HT1080 (cell line): ENCODE measurements at places on chromosomes 4 and X. TPM values are rescaled to one million over a fixed set of nuclear protein-coding genes. Genes with fewer than 3 reads are reported as not detected.
A peak's percentile ranks its signal among the peaks of the same experiment; 100 is the strongest.

GRCh38 chr4:115711575-115711974 lies 598.2 kb upstream of the NDST4 start:
- peak; percentile 13 for DNase-seq

GRCh38 chr4:127783955-127784770 lies 2.0 kb downstream of the HSPA4L start:
- no peak for DNase-seq

DNA sequence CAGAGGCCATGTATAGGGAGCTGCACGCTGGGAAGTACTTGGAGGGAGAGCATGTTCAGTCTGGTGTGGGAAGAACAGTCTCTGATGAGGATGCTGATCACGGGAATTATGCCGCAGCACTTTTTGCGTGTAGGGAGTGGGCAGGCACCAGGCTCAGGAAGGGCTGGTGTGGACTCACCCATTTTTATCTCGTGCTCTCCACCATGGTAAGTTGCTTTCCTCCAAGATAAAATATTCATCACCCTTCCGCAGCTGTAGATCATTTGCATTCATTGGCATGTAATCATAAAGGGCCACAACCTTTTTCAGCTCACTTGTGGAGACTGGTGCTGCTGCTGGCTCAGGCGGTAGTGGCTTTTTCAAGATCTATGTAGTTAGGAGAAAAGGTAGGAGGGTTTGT lies 11.8 kb upstream of the TIMM8A start:
- no peak for DNase-seq

GRCh38 chr4:56438766-56439165 lies 2.7 kb downstream of the PAICS start:
- DNase-seq, result no peak

DNA sequence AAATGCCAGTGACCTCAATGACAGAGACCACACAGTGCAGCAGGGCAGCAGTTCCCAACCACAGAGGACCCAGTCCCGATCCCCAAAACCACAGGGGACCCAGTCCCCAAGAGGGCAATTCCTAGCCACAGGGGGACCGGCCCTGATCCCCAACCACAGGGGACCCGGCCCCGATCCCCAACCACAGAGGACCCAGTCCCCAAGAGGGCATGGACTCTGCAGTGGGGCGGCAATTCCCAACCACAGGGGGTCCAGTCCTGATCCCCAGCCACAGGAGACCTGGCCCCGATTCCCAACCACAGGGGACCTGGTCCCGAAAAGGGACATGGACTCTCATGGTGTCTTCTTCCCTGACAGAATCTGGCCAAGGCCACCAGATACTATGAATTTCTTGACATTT lies 136.3 kb downstream of the AFAP1 start:
- DNase-seq, result no peak

DNA sequence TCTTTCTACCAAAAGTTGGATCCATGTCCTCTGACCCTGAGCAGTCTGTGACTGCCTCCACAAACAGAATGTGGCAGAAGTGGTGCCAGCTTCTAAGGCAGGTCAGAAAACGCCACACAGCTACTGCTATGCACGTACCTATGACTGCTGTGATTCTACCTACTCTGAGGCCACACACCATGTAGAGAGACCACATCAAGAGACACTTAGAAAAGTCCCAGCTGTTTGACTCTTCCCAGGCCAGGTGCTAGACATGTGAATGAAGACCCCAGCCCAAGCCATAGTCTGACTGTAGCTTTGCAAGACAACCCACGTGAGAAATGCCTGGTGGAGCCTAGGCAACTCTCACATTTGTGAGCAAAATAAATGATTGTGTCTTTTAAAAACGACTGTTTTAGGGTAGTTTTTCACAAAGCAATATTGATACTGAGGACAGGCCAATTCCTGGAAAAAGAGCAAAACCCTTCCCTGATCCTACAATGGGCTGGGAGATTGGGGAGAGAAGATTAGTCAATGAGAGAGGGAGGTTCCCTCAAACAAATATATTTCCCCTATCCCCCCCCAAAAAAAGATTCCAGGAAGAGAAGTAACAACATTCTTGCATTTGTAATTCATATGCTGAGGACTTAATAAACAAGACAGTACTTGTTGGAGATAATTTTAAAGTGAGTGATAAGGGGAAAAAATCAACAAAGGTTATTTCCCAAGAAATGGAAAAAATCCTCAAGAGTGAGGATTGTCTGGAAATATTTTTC lies 33.3 kb downstream of the FRYL start:
- DNase-seq, result no peak

DNA sequence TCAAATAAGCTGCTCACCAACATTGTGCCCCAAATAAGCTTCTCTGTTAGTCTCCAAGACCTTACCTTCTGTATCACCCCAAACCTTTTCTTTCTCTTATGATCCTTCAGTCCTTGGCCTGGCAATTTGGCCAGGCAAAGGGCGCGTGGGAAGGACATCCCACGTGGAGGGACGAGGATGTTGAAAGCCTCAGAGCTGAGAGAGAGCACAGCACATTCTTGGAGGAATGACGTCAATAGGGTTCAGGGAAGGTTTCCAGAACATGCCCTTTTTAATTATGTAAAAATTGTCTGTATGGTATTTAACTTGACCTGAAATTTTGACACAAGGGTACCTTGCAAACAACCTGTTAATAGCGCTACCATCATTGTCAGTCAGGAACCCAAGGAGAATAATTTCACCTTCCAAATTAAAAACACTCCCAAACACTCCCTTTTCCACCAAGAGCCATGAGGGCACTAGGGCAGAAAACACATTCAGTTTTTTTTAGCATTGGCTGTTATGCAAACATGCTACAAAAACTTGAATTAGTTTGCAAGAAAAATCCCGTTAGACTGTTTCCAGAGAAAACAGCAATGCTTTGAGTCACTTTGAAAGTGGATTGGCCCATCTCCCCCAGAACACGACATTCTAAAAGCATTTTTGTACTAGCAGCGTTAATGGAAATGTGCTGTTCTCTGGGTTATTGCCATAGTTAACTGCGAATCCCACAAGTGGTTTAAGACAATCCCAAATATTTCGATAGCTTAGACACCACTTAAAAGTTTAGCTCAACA lies 183.2 kb upstream of the PUDP start:
- no peak for DNase-seq

- no peak for DNase-seq
These were observed 46.7 kb downstream of the GRIA3 start for GRCh38 chrX:123230798-123231197.

GRCh38 chr4:183773790-183774189 lies 114.7 kb downstream of the TRAPPC11 start:
- DNase-seq, result no peak

GRCh38 chr4:136725286-136726081 lies 806.8 kb downstream of the PCDH18 start:
- no peak for DNase-seq

DNA sequence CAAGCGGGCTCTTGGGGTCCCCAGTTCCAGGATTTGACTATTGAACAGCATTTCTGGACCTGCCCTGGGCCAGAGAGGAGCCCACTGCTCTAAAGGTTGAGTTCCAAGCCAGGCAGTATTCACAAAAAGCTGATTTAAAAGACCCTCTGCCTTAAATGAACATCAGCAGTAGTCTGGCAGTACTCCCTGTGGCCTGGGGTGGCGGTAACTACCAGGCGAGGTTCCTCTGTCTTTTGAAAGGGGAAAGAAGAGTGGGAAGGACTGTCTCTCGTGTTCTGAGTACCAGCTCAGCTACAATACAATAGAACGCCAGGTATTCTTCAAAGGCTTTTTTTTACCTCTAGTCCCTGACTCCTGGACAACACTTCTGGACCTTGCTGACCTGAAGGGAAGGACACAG lies 456.4 kb upstream of the TEX13C start:
- DNase-seq, result no peak

DNA sequence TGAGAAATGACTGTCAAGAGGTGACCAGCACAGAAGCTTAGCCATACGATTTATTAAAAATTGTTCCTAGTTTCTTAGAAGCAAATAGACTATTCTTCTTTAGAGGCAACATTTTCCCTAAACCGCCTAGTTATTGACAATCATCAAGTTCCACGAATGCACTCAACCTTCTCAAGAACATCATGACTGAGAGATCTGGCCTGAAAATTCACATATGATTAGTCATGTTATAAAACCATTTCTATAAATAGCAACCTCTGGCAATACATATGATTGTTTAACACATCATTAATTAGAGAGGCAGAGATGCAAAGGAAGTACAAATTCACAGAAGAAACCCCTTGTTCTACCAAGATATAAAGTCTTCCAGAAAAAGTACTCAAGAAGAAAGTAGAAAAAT lies 6.7 kb downstream of the NUP62CL start:
- DNase-seq, result no peak

DNA sequence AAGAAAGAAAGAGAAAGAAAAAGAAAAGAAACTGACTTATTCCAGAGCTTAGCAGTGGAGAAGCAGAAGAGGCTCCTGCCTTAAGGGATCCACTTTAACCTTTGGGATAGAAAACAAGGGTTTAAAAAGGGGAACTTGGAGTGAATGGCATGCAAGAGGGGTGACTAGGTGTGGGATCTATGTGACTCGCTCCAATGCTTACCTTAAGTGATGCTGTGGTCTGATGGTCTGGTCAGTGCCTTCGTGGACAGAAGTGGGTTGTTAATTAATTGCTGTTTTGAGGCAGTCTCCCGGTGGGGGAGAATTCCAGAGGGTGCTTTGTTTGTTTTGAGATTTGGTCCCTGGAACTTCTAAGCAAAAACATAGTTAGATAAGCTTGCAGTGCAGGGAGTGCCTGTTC lies 21.1 kb upstream of the RHOXF1 start:
- no peak for DNase-seq

DNA sequence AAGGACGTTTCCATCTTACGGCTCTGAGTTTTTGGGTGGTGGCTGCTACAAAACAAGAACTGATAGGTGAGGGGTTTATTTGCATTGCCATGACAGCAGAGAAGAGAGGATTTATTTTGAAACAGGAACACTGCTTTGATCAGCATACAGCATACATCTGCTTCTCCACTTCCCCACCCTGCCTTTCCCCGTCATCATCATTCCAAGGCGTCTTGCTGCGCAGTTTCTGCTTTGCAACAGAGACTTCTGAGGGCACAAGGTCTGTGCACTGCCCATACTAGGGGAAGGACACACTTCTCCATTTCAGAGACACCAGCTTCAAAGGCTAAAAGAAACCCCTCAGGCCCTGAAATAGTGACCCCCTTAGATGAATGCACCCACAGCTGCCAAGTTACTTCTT lies 19.1 kb downstream of the STARD8 start:
- DNase-seq, result no peak

DNA sequence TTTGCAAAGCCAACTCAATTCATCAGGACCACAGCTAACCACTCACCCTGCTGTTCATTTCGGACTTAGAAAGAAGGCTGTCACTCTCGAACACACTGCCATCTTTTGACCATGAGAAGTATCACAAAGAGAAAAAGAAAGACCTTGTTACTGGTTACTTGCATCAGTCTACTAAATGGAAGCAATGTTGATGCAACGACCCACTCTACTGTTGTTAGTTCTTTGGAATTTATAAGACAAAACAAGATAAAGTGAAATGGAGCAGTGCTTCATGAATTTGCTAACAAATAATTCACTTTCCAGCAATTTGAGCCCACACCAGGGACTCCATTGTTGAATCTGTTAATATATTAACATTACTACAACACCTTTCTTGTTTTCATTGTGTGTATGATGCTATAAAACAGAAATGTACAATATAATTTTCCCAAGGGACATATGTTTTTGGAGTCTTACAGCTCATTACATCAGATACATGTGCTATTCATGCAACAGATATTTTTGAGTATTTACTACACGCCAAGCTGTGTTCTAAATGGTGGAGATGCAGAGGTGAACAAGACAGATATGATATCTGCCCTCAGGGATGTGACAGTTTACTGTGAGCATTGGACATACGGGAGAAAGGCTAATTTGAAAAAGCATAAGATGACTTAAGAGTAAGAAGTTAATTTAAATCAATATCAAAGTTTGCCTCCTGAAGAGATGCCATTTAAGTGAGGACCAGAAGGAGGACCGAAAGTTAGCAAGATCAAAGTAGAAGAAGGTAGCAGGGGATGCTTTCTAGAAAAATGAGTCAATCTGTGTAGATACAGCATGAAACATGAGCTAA lies 87.2 kb downstream of the AREG start:
- DNase-seq, result peak; percentile 83

DNA sequence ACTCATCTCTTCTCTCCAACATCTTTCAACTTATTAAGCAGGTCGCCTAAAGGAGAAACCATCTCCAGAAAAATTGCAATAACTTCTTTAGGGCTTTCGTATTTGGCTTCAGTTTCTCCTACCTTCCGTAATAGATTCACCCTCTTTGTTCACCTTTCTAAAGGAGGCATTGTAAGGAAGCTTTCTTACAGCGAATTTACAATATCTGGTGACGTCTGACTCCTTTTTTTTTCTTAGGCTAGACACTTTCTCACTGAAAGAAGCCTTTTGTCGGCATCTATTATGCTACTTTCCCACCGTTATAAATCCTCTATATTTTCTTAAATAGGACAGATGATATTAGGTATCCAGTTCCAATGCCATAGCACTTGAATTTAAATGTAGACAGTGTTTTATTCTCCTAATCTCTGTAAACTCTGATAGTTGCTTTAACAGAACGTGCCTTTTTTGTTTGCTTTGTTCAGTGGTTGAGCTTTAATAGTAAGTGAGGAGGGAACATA lies 302.4 kb downstream of the IL1RAPL1 start:
- DNase-seq, result no peak

- no peak for DNase-seq
These were observed 132.1 kb downstream of the SNCA start for GRCh38 chr4:89704651-89705395.

- DNase-seq, result no peak
These were observed at the start of gene UGT2B17 for GRCh38 chr4:68576272-68577125. Gene UGT2B17, minus strand, starts transcription at chr4:68576322. Its CDS starts 7,838 bp downstream, at chr4:68568484.

DNA sequence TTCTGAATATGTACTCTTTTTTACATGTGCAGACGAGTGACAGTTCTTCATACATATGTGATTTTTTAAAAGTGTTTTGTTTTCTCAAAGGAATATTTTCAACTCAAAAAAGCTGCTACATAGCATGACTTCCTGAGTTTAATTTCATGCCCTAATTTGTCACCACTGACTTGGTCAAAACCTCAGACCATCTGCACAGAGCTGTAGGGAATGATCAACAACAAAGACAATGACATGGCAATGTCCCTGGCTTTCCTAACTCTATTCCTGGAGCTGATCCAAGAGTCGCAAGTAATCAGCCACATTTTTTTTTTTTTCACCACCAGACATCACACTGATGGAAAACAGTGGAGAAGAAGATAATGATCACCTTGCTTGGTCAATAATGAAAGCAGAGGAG lies 97.7 kb downstream of the TMA16 start:
- no peak for DNase-seq

IL13RA2 gene
- 0.87 and 1.7 TPM in 2 replicates for total RNA-seq

VEGFC gene
- 43.6 and 51.2 TPM in 2 replicates for total RNA-seq

PABPC1L2B gene
- total RNA-seq, result not detected in 2 replicates

GYPE gene
- not detected in 2 replicates for total RNA-seq

EDNRA gene
- total RNA-seq, result 14.9 and 15.0 TPM in 2 replicates

MAGEC1 gene
- total RNA-seq, result 0.07 TPM in 1 of 2 replicates, not detected in the other

FAM47A gene
- total RNA-seq, result not detected in 2 replicates

WDFY3 gene
- 14.2 and 24.3 TPM in 2 replicates for total RNA-seq

TASL gene
- not detected in 2 replicates for total RNA-seq

AFF1 gene
- 8.4 and 13.5 TPM in 2 replicates for total RNA-seq

SPANXA2 gene
- total RNA-seq, result 0.23 and 0.34 TPM in 2 replicates

DCHS2 gene
- total RNA-seq, result not detected in 2 replicates

NSG1 gene
- 0.61 and 0.73 TPM in 2 replicates for total RNA-seq
